Mammary microvascular endothelial cell (primary cell): ENCODE measurements at places on chromosomes 4 and X. TPM values are rescaled to one million over a fixed set of nuclear protein-coding genes. Genes with fewer than 3 reads are reported as not detected.

The KLHL2 gene
- 18.7 and 26.0 TPM in 2 replicates for total RNA-seq

The VCX2 gene
- not detected in 2 replicates for total RNA-seq

The NCAPG gene
- 45.1 and 47.1 TPM in 2 replicates for total RNA-seq

The UGT2B15 gene
- not detected in 2 replicates for total RNA-seq

The ITGB1BP2 gene
- 0.20 and 1.00 TPM in 2 replicates for total RNA-seq

The VCX gene
- total RNA-seq, result not detected in 2 replicates

The IL15 gene
- 2.6 and 4.1 TPM in 2 replicates for total RNA-seq

The MND1 gene
- total RNA-seq, result 5.7 and 9.9 TPM in 2 replicates

The MCTS1 gene
- total RNA-seq, result 65.8 and 72.8 TPM in 2 replicates

The EGF gene
- total RNA-seq, result not detected in 2 replicates

The ARHGAP10 gene
- 26.2 and 28.9 TPM in 2 replicates for total RNA-seq

The EVC gene
- 9.1 and 9.3 TPM in 2 replicates for total RNA-seq

The SPANXN5 gene
- not detected in 2 replicates for total RNA-seq

The CCKAR gene
- total RNA-seq, result not detected in 2 replicates
